ENCODE measurements at places on chromosomes 16 and 17.

DNA sequence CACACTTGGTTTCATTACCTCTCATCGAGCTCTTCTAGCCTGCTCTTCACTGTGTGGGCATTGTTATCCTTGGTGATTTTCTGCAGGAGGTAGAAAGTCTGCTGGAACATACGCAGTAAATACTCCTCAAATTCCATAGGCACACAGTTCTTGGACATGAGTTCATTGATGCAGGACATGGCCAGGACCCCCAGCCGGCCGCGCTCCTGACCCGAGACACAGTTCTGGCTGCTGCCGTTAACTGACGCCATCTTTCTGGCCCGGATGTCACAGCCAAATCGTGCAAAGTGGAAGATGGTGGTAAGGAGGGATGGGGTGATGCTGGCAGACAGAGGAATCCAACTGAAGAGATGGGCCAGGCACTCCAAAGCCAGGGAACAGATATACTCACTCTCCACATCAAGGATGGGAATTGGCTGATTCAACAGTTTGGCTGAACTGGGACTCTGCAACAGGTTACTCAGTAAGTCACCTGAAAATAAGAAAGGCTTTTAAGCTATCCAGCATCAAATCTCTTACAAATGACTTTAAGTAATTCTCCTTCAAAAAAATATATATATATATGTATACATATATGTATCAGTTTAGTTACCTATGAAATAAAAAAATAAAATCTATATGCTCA, 55.6 kb downstream of the XPO6 start:
- DNase-seq, result no peak

GRCh38 chr17:45992175-45992574, 6.9 kb upstream of the STH start:
- DNase-seq, result no peak

DNA sequence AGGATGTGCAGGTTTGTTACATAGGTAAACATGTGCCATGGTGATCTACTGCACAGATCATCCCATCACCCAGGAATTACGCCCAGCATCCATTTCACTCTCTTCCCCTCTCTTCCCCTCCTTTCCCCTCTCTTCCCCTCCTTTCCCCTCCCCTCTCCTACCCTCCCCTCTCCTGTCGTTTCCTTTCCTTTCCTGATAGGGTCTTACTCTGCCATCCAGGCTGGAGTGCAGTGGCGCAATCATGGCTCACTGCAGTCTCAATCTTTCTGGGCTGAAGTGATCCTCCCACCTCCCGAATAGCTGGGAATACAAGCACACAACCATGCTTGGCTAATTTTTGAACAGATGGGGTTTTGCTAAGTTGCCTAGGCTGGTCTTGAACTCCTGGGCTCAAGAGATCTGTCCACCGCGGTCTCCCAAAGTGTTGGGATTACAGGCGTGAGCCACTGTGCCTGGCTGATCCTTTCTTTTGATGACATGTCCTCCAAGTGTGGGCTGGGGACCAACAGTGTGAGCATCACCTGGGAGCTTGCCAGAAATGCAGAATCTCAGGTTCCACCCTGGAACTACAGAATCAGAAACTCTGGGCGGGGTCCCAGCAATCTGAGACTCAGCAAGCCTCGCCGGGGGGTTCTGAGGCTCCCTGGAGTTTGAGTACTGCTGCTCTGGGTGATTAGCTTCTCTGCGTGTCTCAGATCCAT, 10.8 kb downstream of the ATP2C2 start:
- DNase-seq, result no peak

DNA sequence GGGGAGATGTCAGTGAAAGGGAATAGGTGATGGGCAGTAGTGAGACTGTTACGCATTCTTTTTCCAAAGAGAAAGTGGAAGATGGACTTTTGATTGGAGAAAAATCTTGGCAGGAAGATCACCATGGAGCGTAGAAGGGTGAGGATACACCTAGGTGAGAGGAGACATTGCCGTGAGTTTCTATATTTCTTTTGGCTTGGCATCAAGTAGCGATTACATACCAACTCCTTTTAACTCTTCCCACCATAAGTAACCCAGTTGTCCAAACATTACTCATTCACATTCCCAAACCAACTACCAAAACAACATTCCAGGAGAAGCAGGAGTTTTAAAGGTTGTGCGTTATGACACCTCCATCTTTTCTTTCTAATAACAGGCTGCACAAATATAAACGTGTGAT, 10.7 kb upstream of the KRT28 start:
- DNase-seq, result no peak

DNA sequence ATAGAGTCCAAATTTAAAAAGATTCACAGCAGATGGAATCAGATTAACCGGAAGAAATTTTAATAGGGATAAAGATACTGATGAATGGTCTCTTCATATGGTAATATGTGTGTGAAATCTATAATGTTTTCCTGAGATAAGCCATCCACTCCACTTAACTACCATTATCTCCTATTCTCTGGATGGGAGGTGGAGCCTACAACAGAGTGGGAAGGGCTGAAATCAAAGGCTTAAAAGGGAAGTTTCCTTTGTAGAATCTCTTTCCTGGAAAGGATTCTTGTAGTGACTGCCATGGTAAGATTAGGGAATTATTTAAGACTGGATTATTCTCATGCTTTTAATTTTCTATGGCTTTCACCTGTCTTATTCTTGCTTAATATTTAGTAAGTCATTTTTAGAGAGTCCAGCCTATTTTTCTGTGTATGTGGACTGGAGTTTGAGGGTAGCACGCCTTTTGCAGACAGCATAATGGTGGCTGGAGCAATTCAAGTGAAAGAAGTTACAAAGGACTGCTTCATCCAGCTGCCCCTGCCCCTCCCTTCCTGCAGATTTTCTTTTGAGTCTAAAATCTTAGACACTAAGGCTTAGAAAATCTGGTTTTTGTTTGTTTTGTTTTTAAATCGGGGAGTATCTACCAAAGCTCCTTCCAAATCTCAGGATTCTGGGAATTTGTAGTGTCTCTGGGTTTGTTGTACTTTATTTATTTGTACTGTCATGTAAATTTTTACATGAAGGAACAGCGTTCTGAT, 26.5 kb downstream of the KAT7 start:
- DNase-seq, result no peak

DNA sequence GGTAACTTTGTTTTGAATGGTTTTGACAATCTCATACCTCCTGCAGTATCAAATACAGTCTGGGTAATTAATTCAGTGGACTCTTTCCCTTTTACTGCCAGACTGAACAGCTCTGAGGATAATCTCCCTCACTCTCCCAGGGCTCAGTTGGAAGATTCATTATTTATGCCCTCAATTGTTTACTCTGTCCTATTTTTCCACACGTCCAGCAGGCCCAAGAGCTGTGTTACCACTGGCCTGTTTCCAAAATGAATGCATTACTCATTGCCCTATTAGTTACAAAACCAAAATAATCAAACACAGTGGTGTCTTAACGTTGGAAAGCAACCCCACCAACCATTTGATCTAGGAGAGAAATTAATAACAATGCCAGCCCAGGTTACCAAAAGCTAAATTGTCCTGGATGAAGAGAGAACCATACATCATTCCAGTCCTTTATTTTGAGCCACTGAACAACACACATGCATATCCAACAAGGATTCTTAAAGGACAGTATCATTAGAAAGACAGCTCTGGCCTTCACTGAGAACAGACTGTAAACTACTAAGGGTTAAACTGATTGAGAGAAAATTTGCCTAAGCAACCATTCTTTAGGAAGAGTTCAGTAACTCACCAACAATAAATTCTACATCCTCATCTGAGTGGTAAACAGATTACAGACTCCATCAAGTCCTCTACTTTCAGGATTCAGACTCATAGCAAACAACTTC, 34.5 kb downstream of the FAM222B start:
- DNase-seq, result no peak

DNA sequence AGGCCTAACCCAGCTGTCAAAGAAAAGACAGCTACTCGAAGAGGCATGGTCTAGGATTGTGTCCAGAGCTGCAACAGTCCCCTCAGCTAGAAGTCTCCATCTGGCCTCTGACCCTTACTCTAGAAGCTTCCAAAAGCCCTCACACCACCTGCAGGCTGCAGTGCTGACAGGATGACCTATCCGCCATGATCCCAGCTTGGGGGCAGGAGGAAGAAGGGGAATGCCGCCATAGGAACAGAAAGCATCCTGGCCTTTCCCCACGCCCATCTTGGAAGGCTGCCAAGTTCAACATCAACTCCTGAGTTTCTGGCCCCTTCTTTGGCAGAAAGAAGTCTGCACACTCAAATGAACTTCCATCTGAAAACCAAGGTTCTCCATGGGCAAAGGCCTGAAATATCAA, 3.1 kb upstream of the KRT36 start:
- no peak for DNase-seq

All from KG1 (cell line).